ENCODE measurements at places on chromosomes 6 and 20.
A peak's percentile ranks its signal among the peaks of the same experiment; 100 is the strongest.

DNA sequence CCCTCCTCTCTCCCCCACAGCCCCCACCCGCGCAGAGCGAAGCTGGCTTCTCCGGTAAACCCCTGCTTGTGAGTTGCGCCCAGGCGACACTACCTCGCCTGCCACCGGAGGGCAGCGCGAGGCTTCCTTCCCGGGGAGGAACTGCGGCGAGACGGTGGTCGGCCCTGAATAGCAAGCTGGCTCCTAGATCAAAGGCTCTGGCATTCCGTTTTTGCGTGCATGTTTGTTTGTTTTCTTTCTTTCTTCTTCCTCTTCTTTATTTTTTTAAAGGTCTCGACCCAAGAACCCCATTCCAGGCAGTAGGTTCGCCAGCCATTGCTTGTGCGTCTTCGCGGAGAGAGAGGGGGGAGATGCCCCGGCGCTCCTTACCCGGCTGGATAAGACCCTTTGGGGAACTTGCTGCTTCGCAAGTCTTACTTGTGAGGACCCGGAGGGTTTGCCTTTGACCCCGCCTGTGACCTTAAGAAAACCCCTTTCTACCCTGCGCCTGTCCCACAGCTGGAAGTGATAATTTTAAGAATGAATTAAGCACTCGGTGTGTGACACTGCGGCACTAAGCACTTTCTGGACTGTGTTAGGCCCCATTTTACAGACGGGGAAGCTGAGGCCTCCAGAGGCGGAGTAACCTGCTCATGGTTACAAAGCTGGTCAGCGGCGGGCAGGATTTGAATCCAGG is 92.7 kb upstream of the SIRPA start:
- DNase-seq, result no peak

DNA sequence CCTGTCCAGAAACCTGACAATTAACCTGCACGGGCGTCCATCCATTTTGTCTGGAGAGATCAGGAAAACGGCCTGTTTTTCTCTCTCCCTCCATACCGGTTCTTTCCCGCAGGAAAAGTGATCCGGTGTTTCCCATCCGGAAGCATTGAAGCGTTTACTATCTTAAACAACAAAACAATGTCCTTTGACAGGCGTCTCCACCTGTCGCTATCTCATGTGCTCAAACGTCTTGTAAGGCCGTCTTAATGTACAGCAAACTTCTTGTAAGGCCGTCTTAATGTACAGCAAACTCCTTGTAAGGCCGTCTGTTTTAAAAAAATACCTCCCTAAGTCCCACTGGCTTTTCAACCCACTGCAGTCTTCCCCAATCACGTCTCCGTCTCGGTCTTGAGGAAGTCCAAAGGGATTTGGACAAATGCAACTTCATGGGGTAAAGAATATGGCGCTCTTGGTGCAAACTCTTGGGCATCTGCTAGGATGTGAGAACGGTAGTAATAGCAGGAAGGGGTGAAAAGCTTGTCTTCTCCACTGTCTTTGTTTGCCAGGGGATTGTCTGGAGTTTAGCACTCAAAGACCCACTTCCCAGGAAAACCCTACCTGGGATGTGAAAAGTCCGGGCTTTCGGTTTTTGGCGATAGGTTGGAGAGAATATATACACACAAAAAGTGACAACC is 29.9 kb upstream of the TRIM27 start:
- DNase-seq, result no peak

- no peak for DNase-seq
Measured at GRCh38 chr6:37623666-37624065, 74.0 kb downstream of the MDGA1 start.

DNA sequence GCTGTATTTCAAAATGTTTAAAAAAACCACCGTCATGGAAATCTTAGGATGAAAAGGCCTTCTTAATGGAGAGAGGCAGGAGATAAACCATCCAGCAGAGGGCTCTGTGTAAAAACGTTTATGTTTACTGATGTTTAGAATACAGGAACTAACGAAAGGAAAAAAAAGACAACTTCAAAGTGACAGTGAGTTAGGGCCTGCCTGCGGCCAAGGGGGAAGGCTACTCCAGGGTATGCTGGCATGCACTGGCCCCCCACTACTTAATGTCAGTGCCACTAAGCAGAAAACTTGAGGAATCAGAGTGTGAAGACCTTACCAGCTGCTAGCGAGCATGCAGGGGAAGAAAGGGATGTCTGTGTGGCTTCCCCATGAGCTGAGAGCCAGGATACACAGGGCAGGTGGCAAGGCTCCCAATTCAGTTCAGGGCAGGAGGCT is 47.7 kb downstream of the AKAP7 start:
- DNase-seq, result no peak

DNA sequence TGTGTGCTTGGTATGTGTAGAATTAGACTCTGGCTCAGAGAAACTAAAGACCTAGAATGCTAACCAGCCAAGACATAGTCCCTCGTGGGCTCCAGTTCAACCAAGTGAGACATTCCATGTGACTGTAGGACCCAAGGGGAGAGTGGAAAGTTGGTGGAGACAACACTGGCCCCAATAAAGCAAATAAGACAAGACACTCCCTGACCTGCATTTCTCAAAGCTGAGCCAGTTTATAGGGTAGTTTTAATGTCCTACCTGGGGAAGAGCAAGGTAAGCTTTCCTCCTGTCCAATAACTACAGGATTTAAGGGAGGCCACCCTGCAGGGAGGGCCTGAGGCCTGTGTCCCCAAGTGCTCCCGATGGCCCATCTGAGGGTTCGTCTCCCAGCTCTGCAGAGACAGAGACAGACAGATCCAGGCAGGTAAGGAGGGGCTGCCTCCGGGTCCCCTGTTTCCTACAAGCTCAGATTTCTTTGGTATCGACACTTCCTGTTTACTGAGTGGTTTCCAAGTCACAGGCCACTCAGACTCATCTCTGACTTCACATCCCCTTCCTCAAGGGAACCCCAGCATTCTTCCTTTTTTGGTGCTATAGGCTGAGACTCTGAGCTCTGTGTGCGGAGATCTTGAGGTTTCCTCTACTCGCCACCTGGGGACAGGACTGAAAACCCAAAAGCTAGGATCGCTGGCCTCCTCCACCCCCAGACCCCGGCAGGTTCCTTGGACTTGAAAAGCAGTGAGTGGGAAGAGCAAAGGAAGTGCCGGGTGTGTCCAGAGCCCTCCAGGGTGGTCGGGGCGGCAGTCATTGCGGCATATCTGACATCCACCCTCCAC is 92.4 kb downstream of the PRND start:
- DNase-seq, result peak; percentile 54

- DNase-seq, result no peak
Measured at GRCh38 chr6:106614592-106615257, 14.6 kb downstream of the RTN4IP1 start.

- DNase-seq, result no peak
Measured at GRCh38 chr6:111274593-111275217, 187.4 kb downstream of the SLC16A10 start.

DNA sequence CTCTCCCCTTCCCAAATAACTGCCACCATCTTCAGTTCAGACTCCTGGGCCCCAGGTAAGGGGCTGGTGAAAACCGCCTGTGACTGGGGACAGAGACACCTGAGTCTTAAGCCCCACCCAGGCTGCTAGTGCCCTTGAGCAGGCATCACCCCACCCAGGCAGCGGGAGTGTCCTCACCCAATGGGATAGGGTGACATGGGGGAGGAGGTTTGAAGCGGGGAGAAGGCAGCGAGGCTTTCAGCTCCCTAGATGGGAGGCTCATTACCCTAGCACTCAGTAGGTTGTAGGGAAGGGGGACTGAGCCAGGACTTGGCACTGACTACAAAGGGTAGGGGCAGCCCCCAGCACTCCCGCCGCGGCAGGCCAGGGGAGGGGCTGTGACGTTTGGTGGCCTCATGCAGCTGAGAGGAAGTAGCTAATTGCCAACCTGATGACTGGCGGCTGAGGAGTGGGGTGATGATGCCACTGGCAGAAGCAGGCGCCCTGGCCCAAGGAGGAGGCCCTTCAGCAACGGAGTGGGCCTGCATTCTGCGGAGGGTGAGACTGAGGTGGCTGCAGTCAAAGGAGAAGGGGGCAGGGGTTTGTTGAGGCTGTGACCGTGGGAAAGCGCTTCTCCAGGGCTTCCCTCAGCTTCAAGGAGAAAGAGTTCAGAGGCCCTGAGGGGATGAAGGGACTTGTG is 126.9 kb downstream of the MRPL14 start:
- DNase-seq, result no peak

- DNase-seq, result no peak
Measured at GRCh38 chr6:131819572-131820124, 11.8 kb downstream of the ENPP1 start.

DNA sequence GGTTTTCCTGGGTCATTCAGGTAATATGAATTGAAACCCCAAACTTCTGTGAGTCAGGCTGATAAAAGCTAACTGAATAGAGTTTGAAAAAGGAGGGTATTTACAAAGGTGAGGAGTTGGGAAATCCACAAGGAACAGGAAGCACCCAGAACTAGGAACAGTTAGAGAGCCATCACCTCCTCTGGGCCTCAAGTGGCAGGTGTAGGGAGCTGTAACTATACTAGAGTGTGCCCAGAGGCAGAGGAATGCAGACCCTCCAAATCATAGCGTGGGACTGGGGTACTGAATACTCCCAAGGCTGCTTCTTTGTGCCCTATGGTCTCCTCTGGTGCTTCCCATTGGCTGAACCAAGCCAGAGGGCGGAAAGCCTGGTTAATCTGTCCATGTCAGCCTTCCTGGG is 18.3 kb downstream of the TRIM38 start:
- no peak for DNase-seq

- DNase-seq, result no peak
Measured at GRCh38 chr20:25076731-25077609, 5.0 kb downstream of the VSX1 start.

DNA sequence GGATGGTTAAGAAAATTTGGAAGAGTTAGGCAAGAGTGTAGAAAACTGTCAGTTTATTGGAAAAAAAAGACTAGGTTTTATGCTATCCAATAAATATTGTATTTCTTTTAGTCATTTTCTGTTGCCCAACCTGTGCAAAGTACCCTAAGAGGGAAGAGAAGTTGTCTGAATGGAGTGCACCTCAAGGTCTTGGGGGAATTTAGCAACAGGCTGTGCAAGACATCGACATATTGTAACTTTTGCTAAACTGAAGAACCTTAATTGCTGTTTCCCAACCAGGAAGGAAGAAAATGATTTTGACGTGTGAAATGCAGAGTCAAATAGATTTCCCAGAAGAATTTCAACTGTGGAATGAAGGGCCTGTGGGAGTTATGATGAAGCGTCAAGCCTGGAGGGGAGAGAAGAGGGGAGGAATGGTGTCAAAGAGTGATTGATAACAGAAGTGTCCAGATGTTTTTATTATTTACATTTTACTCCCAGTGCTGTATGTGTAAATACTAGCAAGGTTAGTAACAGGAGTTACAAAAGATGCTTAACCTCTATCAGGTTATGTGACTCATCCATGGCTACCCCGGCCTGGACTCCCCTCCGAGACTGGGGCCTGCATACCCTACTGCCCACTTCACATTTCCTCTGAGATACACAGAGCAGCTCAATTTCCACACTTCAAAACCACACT is 246.8 kb downstream of the MYLK4 start:
- DNase-seq, result no peak

DNA sequence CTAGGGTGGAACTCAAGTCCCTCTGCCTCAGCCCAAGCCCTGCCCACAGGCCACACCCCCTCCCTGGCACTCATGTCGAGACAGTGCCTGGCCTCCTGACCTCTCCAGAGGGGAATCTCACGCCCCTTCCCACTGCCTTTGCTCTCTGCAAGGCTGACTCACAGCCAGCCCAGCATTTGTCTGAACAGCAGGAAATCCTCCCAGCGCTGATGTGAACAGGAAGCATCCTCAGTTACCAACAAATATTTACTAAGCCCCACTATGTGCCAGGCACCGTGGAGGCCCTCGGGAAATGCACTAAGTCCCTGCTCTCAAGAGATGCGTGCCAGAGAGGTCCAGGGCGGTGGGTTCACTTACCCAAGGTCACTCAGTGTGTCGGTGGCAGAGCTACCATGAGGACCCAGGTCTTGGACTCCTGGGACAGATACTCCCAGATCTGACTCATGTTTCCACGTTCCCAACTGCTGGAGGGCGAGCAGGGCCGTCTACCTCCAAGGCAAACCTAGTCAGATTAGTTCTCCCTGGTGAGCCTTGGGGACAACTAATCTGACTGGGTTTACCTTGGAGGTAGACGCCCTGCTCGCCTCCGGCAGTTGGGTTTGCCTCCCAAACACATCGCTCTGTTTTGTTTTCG is 7.8 kb downstream of the ADA start:
- peak; percentile 40 for DNase-seq

All from CD4-positive, alpha-beta T cell (primary cell).